ENCODE measurements at places on chromosomes 7 and 10.

DNA sequence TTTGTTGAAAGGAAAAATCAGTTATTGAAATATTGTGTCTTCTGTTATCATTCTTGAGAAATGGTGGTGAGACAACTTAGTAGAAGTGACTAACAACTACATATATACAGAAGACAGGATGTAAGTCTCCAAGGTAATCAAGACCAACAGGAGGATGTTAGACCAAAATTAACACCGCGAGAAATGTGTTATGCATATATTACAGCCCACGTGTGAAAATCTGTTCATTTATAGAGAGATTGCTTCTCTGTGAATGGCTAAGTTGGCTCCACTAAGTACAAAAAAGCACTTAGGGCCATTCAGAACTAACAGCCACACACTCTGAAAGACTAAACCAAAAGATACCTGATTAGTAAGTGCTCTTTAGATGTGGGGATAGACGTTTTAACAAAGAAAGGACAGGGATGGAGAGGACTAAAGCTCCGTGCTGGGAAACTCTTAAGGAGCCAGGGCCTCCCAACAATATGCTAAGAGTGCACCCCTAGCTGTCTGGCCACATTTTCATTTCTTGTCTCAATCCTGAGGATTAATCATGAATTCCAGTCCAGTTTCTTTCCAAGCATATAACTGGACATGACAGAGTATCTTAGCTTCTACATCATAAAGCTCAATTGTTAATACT is 26.5 kb downstream of the HDAC9 start:
- no peak for DNase-seq

GRCh38 chr10:1724921-1725488 is 12.3 kb downstream of the ADARB2 start:
- no peak for DNase-seq

- no peak for DNase-seq
These were observed 416.4 kb upstream of the FOXK1 start for GRCh38 chr7:4265676-4266075.

DNA sequence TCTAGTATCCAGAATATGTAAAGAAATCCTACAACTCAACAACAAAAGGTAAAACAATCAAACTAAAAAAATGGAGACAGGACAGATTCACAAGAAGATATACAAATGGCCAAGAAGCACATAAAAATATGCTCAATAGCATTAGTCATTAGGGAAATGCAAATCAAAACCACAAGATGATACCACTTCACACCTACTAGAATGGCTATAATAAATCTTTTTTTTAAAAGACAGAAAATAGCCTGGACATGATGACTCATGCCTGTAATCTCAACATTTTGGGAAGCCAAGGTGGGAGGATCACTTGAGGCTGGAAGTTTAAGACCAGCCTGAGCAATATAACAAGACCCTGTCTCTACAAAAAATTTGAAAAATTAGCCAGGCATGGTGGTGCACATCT is 27.9 kb upstream of the CHCHD3 start:
- no peak for DNase-seq

DNA sequence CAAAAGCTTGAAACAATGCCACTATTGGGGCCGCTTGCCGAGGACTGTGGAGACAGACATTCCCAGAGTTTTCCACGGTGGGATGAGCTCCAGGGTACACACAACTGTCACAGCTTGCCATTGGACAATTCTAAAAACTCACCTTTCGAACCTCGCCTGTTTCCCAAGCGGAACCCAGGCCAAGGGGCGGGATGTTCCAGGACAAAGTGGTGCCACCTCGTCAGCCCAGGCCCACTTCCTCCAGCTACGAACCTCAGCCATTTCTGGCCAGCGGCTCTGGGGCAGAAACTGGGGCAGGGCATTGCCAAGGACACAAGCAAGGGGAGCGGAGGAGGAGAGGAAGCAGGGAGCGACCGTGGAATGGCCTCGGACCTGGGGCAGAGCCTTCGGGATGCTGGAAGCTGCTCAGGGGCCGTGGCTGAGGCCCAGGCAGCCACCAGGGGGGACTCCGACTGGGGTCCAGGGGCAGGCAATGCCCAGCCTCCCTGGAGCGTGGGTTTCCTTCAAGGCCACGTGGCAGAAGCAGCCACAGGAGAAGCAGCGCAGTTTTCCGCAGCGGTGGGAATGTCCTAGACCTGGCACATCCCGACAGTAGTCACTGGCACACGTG is 44.7 kb upstream of the INSIG1 start:
- DNase-seq, result no peak

GRCh38 chr7:5283421-5284303 is 919 bp downstream of the SLC29A4 start:
- no peak for DNase-seq

DNA sequence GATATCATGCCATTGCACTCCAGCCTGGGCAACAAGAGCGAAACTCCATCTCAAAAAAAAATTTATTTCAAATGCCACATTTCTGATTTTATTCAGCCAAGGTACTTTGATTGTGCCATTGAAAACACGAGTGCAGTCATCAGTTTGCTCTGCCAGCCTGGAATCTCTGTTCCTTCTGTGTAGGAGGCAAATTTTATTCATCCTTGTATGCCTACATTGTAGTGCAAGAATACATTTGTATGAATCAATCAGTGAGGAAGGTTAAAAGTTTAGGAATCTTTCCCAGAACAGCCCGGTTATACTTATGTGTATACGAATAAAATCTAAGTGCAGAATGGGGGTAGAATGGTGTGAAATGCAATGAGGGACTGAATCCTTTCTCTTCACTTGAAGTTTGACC is 886 bp upstream of the TET1 start:
- no peak for DNase-seq

All from CD4-positive, alpha-beta T cell treated with Interleukin-1 beta for 1 hour (primary cell).